ENCODE measurements at places on chromosomes 12 and 14. TPM values are rescaled to one million over a fixed set of nuclear protein-coding genes. Genes with fewer than 3 reads are reported as not detected.

GRCh38 chr12:89704457-89704856, 4.2 kb downstream of the ATP2B1 start:
- H3K36me3 ChIP-seq = peaks cover 12% of the 10 kb centered on the region
- H3K4me1 ChIP-seq = peaks cover 11% of the 10 kb centered on the region
- DNase-seq = no peak
- H3K27me3 ChIP-seq = no peaks in the 10 kb centered on the region

GRCh38 chr12:62519043-62519442, 52.4 kb downstream of the MON2 start:
- H3K4me3 ChIP-seq = no peak overlapping the region
- no peaks in the 10 kb centered on the region for H3K27me3 ChIP-seq
- peaks cover 48% of the 10 kb centered on the region for H3K36me3 ChIP-seq
- no peak for DNase-seq
- no peak overlapping the region for H3K27ac ChIP-seq
- no peaks in the 10 kb centered on the region for H3K4me1 ChIP-seq

DNA sequence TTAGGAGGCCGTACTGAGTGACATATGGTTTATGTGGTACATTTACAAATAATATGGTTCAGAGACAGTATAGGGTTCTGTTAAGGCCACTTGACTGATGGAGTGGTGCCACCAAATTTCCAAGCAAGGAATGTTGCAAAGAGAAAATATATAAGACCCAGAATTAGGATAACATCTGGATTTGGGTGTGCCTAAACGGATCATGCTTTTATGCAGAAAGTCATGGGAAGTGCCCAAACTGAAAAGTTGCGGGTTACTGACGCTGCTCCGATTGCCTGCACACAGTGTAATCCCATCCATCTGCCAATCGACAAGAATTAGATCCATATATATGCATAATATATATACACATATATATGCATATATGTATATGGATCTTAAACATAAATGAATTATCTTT, 138.4 kb upstream of the DCN start:
- no peaks in the 10 kb centered on the region for H3K36me3 ChIP-seq
- no peaks in the 10 kb centered on the region for H3K27me3 ChIP-seq
- no peak overlapping the region for H3K27ac ChIP-seq
- no peak for DNase-seq
- H3K4me1 ChIP-seq = peaks cover 25% of the 10 kb centered on the region

DNA sequence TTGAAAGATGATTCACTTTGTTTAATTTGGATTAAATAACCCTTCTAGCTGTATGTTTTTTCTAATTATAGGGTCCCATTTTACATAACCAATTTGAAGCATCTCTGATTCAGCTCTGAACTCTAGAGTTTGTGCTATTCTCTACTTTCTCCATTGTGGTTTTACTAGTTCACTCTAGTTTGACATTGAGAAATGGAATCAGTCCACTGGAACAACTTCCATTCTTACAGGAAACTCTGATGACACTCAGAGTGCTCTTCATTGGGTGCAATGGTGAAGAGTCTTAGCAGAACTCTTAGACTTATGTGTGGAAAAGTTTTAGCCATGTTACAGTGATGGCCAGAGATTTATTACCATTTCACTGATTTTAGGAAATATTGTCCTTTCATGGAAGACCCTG, 140.7 kb downstream of the DYRK2 start:
- no peaks in the 10 kb centered on the region for H3K4me1 ChIP-seq
- no peaks in the 10 kb centered on the region for H3K36me3 ChIP-seq
- H3K4me3 ChIP-seq = no peak overlapping the region
- H3K27ac ChIP-seq = no peak overlapping the region
- H3K27me3 ChIP-seq = no peaks in the 10 kb centered on the region
- DNase-seq = no peak

DNA sequence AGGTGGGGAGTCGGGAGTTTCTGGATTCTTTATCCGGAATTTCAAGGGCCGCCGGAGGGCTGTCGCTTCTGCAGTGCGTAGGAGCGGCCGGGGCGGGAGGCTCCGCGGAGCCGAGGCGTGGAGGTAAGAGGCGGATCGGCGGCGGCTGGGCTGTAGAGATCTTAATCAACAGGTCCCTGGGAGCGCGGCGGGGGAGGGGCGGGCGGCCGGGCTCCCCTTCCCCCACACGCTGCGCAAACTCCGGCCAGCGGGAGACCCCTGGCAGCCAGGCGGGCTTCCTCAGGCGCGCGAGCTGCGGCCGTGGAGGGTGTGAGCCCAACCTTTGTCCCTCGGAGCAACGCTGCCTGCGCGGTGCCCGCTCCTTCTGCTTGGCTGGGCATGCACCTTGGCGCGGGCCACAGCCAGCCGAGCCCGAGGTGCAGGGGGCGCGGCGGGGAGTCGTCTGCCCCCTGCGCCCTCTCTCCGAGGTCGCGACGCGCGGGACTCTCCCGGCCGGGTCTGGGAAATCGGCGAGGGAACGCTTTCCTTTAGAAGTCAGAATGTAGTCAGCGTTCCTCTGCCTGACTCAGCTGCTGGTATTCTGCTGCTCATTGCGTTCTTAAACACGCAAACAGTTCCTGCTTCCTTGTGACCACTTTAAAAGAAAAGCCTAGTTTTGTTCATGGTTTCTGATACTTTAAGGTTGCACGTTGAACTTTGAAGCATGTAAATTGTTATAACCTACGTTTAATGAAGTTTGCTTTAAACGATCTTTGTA, at the start of gene PALS1:
TSS of gene PALS1 (plus strand) at position 25 of the 757 bp plus-strand sequence. CDS start 37,736 bp downstream, outside the sequence.
- no peaks in the 10 kb centered on the region for H3K27me3 ChIP-seq
- DNase-seq = peak; percentile 84
- peaks cover 7% of the 10 kb centered on the region for H3K4me1 ChIP-seq

DNA sequence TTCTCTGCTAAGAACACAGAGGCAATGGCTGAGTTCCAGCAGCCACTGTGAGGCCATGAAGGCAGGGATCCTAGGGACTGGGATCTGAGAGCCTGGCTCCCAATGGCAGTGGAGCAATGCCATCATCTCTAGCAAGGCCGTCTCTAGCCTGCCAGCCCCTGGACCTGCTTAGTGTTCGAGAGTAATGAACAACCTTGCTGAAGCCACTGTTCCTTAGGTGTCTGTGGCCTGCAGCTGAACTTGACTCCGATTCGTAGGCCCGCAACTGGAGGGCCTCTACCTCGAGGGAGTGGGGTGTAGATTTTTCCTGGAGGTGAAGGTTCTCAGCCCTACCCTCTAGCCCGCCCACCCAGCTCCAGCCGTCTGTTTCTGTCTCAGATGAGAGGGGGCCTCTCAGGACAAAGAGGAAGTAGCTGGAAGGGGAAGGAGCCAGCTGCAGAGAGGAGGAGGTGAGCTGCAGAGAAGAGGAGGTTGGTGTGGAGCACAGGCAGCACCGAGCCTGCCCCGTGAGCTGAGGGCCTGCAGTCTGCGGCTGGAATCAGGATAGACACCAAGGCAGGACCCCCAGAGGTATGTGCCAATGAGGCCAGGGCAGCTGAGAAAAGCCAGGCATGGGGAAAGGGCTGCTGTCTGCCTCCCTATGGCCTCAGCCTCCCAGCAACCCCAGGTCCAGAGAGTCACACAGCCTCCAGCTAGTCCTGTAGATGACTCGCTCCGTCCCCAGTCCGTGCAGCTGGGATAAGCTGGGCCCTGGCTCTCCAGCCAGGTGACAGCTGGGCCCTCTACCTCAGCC, at the start of gene PLD4:
TSS of gene PLD4 (plus strand) at position 459 of the 793 bp plus-strand sequence. CDS start 2,262 bp downstream, outside the sequence.
- no peaks in the 10 kb centered on the region for H3K36me3 ChIP-seq
- H3K4me3 ChIP-seq = no peak within 1 kb of the TSS
- no peak within 1 kb of the TSS for H3K27ac ChIP-seq
- no peaks in the 10 kb centered on the region for H3K27me3 ChIP-seq
- DNase-seq = no peak
- 0 out of 2 replicates have a peak, but pooled peaks cover under 1% of the 10 kb centered on the region for H3K4me1 ChIP-seq

- no peak overlapping the region for H3K4me3 ChIP-seq
- H3K36me3 ChIP-seq = no peaks in the 10 kb centered on the region
- H3K27me3 ChIP-seq = no peaks in the 10 kb centered on the region
- no peak for DNase-seq
- H3K27ac ChIP-seq = no peak overlapping the region
Observed at GRCh38 chr14:104014764-104015163, 70.7 kb upstream of the ASPG start.

DNA sequence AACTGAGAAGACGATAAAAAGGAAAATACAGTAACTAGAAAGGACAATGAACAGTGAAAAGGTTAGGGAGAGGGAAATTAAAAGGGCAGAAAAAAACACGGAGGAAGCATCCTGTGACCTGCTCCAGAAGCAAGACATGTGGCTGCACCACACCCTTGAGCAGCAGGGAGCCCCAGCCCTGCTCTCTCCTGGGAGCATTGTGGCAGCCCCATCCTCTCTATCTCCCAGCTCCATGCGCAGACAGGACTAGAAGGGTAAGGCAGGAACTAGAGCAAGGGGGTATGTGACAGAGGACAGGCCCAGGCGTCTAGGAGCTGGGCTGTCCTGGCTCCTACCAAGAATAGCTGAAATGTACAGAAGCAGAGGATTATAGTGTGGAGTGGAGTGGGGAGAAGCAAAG, 38.6 kb upstream of the SMUG1 start:
- H3K4me1 ChIP-seq = peaks cover 37% of the 10 kb centered on the region
- no peaks in the 10 kb centered on the region for H3K27me3 ChIP-seq
- no peak overlapping the region for H3K27ac ChIP-seq
- H3K4me3 ChIP-seq = no peak overlapping the region
- DNase-seq = no peak

DNA sequence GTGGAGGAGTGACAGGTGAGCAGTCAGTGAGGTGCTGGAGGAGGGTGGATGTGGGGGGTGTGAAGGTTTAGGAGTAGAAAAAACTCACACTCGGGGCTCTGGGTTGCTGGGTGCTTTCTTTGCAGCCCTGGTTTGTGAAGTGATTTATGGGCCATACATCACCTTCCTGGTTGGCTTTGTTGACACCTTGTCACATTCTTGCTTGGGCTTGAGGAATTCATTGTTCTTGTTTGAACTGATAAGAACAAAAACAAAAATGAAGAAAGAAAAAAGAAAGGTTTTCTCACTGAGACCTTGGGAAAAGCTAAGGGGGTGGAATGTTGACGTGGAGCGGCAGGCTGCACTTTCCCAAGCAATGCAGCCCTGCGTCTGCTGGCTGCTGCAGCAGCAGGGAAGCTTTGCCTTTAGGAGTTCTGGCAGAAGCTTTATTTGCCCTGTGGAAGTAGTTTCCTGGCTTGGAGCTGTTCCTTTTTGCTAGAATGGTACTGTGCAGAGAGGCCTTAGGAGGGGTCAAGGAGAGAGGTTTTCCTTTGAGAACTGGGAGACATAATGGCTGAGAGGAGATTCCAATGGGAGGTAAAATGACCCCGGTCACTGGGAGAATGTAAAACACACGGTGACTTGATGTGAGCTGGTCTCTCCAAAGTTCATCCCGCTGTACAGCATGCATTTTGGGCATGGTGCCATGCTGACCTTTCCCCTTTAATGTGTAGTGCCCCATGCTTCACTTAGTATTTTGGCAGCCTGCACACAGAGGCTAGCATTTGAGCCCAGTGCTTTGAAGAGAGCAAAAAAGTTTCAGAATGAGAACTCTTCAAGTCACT, 52.8 kb downstream of the HMGA2 start:
- H3K4me3 ChIP-seq = no peak overlapping the region
- peaks cover 4% of the 10 kb centered on the region for H3K27me3 ChIP-seq
- peaks cover 27% of the 10 kb centered on the region for H3K4me1 ChIP-seq
- DNase-seq = no peak
- no peak overlapping the region for H3K27ac ChIP-seq

- peak overlapping the region; percentile 84 for H3K27ac ChIP-seq
- 0 out of 2 replicates have a peak, but pooled peaks cover 2% of the 10 kb centered on the region for H3K27me3 ChIP-seq
- H3K4me1 ChIP-seq = peaks cover 43% of the 10 kb centered on the region
- no peak for DNase-seq
- H3K36me3 ChIP-seq = peaks cover 55% of the 10 kb centered on the region
- peak overlapping the region; percentile 73 for H3K4me3 ChIP-seq
Observed at GRCh38 chr12:57545809-57546437, 1.1 kb downstream of the DCTN2 start.

DNA sequence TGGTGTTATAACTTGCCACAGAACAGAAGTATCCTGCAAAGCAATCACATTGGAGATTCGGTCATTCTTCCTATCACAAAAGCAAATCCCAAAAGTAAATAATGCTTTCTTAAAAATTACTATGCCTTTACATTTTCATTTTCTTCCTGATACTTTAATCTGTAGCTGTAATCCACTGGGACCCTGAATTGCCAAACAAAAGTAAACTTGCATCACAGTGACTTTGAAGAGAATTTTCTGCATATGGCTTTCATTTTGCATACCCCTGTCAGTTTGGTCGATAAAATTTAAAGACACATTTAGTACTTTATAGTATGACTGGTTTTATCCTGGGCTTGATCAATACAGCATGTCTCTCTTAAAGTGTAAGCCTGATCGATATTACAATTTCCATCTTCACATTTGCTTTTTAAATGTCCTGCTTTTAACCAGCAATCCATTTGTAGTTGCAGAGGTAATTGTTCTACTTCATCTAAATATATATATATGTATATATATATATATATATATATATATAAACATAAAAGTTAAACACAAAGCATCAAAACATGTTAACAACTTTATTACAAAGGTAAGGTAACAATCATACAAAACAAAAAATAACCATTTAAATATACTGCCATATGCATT, 53.7 kb upstream of the PLEKHA5 start:
- H3K4me1 ChIP-seq = no peaks in the 10 kb centered on the region
- H3K27ac ChIP-seq = no peak overlapping the region
- no peak overlapping the region for H3K4me3 ChIP-seq
- no peak for DNase-seq
- no peaks in the 10 kb centered on the region for H3K36me3 ChIP-seq

- H3K27me3 ChIP-seq = no peaks in the 10 kb centered on the region
- H3K4me1 ChIP-seq = no peaks in the 10 kb centered on the region
- no peak overlapping the region for H3K4me3 ChIP-seq
- no peak for DNase-seq
- no peaks in the 10 kb centered on the region for H3K36me3 ChIP-seq
Observed at GRCh38 chr14:30295980-30296379, 263.0 kb upstream of the G2E3 start.

- H3K27ac ChIP-seq = no peak overlapping the region
- no peaks in the 10 kb centered on the region for H3K36me3 ChIP-seq
- no peaks in the 10 kb centered on the region for H3K27me3 ChIP-seq
- H3K4me1 ChIP-seq = no peaks in the 10 kb centered on the region
- DNase-seq = no peak
Observed at GRCh38 chr12:46131732-46132469, 136.9 kb downstream of the SLC38A1 start.

Gene USP15
- total RNA-seq = 36.3 TPM

Gene KCNMB4
- total RNA-seq = 0.09 TPM

Gene PZP
- not detected for total RNA-seq

Gene GLI1
- 323 TPM for total RNA-seq

Gene TAS2R42
- not detected for total RNA-seq
